Activated naive CD4-positive, alpha-beta T cell (primary cell): ENCODE measurements at places on chromosomes 6 and 20.

DNA sequence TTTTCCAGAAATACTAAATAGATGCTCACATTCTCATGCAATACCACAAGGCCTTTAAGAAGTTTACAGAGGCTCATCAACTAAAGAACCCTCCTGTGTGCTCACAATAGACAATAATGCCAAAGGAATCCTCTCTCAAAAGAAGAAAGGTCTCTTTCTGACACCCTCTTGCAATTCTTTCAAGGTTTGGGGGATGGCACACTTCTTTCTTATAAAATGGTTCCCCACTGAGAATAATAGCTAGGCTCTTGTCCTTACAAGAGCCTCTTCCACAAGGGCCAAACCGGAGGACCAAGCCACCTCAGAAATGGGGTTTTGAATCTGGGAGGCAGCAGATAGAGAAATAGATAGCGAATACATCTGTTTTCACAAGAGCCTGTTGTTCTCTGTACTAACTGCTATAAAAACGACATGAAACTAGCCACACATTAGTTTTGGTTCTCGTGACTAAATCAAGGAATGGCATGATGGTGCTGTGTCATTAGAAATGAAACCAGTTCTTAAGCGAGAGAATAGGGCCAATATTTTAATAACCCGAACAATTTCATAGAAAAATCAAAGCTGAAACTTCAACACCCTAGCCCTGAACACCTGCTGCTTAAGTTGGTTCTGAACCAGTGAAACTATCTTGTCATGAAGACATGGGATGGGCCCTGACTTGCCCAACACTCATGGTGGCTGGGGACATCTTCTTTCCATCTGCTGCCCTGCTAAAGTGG is 81.1 kb downstream of the PRDM1 start:
- no peak for DNase-seq

DNA sequence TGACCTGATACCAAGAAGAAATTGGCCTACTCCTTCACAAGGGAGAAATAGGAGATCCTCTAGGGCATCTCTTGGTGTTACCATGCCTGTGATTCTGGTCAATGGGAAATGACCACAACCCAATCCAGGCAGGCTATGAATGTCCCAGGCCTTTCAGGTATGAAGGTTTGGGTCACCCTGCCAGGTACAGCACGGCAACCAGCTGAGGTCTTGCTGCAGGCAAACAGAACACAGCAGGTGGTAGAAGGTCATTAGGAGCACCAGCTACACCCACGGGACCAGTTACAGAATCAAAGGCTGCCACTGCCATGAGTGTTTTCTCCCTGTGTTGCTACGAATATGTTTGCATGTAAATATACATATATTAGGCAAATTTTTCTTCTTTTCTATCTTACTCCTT is 202.3 kb downstream of the ERMARD start:
- DNase-seq: no peak

- no peak for DNase-seq
These were observed 138.6 kb downstream of the AHI1 start for GRCh38 chr6:135358985-135359384.

GRCh38 chr6:79089552-79090404 is 11.7 kb upstream of the PHIP start:
- DNase-seq: no peak

- DNase-seq: no peak
These were observed 13.0 kb downstream of the UQCC2 start for GRCh38 chr6:33698494-33698893.

DNA sequence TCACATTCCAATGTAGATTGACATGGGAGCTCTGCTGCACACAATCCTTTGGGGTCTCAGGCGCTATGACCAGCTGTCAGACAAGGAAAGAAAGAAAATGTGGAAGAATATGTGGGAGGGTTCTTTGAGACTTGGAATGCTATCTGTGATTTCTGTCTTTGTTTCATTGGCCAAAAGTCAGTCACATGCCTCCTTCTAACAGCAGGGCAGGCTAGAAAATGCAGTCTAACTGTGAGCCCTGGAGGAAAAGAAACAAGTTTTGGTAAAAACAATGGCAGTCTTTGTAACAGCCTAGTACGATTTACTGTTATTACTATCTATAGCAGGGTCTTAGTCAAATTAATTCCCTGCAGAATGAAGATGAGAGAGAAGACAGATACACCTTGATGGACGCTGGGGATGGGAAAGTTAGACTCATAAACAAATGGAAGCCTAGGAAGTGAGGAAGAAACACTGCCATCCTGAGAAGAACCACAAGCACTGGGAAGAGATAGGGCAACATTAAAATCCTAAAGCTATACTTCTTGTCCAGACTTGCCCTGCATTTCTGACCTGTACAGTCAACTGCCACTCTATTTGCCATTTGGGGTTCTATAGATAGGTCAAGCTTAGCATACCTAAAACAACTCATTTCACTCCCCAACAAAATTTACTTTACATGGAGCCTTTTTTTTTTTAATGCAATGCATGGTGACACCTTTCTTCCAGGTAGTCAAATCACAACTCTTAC is 833.0 kb downstream of the KIF16B start:
- DNase-seq: no peak

- DNase-seq: no peak
These were observed 45.9 kb downstream of the SH3BGRL2 start for GRCh38 chr6:79676785-79677736.

DNA sequence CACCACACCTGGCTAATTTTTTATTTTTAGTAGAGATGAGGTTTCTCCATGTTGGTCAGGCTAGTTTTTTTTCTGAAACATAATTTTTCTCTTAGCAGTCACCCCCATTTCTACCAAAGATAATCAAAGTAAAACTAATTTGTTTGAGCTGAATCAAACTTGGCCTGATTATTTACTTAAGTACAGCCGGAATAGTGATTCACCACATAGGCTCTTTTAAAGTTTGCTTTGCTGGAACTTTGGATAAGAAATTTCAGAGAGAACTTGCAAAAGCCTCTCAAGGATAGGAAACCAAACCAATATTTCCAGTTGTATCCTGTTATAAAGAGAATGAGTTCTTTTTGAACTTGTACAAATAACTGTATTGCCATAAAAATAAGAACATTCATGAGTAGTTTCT is 105.0 kb upstream of the SYNCRIP start:
- DNase-seq: no peak

- no peak for DNase-seq
These were observed 91.3 kb downstream of the PDE10A start for GRCh38 chr6:165571721-165572132.

GRCh38 chr6:170176136-170176897 is 114.6 kb downstream of the DLL1 start:
- DNase-seq: no peak

DNA sequence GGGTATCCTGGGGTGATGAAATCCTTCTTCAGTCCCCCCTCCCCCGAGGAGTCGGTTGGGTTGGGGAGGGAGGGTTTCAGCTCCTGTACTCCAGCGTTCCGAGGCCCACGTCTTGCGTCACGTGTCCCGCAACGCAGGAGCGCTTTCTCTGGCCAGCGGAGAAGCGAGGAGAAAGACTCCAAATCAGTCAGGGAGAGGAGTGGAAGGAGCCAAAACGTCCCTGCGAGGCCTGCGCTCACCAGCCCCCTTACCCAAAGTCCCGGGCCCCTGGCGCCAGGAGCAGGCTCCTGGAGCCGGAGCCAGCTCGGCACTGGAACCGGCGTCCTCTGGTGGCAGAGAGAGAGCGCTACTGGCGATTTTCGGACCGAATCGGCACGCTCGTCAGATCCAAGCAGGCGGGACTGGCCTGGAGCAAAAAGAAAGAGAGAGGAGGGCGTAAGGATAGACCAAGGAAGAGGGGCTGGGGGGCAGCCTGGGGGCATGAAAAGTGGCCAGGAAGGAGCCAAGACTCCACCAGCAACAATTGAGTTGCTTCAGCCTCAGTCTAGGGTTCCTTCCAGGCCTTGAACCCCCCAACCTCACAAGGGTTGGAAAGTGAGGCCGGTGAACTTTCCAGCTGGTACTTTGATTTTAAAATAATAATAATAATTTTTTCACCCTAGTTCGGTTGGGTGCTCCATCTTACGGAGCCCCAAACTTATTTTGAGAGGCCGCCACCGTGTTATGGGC is at the start of gene GNAS:
GNAS (plus strand) TSS at position 174 of the 729 bp plus-strand sequence.
- peak; percentile 26 for DNase-seq

DNA sequence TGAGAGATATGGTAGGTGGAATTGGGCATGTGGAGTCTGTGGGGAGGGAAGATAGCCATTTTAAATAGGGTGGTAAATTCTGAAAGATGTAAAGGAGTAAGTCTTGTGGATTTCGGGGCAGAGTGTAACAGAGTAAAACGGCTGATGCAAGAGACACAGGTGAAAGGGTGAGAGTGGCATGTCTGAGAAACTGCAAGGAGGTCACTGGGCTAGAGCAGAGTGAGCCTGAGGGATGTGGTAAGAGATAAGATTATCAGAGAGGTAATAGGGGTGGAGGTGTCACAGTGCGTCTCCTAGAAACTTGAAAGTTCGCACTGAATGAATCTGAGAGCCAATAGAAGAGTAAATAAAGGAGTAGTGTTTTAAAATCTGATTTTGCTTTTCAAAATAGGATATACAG is 308.1 kb downstream of the EPM2A start:
- DNase-seq: no peak

DNA sequence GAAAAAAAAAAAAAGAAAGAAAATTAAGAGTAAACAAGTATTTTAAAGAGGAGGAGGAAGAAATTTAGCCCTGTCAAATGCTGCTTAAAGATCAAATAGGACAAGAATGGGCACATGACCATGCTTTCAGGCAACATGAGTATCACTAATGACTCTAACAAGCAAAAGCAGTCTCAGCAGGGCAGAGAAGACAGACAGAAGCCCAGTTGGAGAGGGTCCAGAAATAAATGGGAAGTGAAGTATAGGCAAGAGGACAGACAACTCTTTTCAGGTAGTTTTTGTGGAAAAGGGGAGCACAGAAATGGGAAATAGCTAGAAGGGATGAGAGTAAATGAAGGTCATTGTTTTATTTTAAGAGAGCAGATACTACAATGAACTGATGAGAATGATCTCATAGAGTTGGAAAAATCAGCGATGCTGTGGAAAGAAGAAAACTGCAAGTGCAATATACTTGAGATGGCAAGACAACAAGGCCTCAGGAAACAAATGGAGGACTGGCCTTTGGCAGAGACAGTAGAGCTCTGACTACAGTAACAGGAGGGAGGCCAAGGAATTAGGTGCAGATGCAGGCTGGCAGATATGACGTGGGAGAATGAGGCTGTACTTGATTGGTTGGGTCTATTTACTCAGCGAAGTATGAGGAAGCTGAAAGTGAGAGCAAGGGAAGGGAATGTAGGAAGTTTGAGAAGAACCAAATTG is 40.3 kb downstream of the KIF6 start:
- no peak for DNase-seq

DNA sequence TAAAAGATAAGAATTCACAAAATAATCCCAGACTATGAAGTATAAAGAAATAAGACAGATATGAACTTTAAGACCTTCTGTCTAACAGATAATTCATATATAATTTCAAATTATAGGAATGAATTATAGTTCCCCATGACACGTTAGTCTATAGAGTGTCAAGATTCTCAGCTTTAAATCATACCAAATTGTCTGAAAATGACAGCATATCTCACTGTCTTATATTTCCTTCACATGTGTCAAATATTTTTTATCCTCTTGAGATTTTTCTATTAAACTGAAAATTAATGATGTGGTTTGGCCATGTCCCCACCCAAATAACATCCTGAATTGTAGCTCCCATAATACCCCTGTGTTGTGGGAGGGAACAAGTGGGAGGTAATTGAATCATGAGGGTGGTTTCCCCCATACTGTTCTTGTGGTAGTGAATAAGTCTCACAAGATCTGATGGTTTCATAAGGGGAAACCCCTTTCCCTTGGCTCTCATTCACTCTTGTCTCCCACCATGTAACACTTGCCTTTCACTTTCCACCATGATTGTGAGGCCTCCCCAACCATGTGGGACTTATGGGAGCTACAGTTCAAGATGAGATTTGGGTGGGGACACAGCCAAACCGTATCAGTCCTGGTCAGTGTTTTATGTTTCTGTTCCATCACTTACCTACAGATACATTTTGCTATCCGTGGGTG is 825.3 kb upstream of the GJE1 start:
- no peak for DNase-seq

- DNase-seq: no peak
These were observed 150.3 kb downstream of the MBOAT1 start for GRCh38 chr6:20061952-20062351.

- DNase-seq: no peak
These were observed 154.2 kb downstream of the DOK5 start for GRCh38 chr20:54629632-54630031.

DNA sequence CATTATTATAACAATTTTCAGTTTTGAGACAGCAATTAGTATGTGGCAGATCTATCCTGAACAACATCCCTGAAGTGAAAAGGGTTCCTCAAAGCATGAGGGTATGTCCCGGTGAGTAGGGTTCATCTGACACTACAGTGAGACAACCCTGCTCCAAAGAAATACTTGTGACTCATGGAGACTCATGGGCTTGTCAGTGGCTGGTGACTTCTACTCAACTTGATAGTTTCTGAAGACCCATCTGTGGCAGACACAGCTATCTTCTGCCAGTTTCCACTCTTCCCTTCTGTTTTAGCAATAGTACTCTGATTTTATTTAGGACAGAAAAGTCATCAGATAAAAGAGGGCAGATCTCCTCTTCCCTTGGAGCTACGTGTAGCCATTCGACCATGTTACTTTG is 41.4 kb downstream of the MAP3K7 start:
- DNase-seq: no peak

DNA sequence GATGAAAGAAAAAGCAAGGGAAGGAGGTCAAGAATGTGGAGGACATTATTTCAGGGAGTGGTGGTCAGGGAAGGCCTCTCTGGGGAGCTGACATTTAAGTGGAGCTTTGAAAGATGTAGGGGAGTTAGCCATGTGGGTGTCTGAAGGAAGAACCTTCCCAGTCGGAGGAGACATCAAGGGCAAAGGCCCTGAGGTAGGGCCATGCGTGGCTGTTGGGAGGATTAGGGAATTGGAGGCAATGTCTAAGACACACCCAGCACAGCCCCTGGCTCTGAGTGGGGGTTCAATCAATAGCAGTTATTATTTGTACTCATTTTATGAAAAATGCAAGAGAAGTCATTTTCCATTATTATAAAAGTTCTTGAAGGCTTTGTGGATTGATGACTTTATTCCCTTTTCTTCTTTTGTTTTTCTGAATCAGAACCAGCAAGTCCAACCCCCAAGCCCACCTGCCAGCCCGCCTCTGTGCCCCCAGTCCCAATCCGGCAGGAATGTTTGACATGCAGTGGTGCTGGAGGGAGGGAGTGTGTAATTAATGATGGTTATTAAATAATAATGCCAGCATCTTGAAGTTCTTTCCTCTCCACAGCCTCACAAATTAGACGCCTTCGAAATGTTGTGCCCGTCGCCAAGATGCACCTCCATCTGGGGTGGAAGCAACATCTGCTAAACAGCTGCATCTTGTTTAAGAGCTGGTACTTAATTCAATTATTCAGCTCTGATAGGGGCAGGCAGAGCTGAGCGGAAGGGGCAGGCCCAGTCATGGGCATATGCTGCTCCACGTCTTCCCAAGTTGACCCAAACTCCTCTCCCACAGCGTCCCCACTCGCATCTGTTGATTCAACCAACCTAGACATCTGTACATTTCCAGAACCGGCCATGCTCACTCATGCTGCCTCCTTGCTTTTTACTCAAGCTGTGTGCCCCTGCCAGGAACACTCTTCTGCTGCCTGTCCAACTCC is 81.3 kb upstream of the SIRPA start:
- no peak for DNase-seq
